ENCODE measurements at places on chromosomes 7 and 10. TPM values are rescaled to one million over a fixed set of nuclear protein-coding genes. Genes with fewer than 3 reads are reported as not detected.

DNA sequence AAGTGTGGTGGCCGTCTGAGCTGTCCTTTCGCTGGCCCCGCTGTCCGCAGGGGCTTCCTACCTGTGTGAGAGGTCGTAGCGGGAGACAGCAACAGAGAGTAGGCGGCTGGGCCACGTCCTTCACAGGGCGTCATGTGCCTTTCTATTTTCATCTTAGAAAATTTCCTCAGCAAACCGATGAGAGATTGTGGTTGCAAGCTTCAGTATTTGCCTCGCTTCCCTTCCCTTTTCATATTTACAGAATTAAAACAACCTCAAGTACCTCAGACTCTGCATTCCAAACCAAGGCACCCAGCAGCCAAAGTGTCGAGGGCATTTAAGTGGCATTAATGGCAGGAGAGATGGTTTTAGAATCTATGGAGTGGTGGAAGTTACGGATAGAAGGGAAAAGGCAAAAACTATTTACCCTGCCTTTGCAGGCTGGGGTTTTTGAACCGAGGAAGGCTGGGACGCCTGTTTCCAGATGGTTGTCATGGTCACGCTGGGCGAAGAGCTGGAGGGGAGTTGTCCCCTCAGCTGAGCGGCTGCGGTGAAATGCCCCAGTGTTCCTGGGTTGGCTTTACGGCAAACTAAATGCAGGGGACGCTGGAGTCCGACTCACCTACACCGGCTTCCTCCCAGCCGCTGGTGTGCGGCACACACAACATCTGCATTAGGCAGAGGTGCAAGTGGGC lies 41.9 kb downstream of the WIPI2 start:
- H3K4me3 ChIP-seq: no peak overlapping the region
- no peaks in the 10 kb centered on the region for H3K27me3 ChIP-seq
- peaks cover 39% of the 10 kb centered on the region for H3K36me3 ChIP-seq
- H3K4me1 ChIP-seq: no peaks in the 10 kb centered on the region
- peak overlapping the region; percentile 50 for H3K27ac ChIP-seq

The IDI2 gene
- not detected for total RNA-seq

The SLC18A3 gene
- not detected for total RNA-seq

DNA sequence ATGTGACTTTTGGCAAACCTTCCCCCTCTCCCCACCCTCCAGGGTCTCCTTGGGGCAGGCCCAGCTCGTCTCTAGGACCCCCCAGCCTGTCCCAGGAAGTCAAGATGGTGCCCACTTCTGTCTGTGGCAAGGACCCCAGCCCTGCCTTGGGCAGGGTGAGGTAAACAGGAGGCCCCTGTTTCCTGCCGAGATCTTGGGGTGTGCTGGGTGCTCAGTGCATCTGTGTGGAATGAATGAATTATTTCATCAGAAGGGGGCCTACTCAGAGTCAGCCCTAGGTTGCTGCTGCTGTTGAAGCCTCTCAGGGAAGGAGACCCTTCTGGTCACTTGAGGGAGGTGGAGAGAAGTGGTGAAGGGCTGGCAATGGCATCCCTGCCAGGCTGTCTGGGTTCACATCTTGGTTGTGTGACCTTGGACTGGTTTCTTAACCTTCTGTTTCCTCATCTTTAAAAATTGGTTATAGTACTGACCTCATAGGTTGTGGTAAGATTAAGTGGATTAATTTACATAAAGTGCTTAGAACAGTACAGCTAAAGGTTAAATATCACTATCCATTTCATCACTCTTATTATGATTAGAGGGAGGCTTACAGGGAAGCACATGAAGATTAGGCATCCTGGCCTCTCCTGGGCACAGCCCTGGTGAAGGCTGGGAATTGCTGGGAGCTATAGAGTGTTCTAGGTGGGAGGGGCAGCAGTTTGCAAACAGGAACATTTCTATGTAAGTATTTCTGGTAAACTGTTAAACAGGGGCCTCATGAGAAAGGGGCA lies 67.7 kb downstream of the ZMIZ1 start:
- no peaks in the 10 kb centered on the region for H3K27me3 ChIP-seq
- no peak for DNase-seq
- peak overlapping the region; percentile 68 for H3K27ac ChIP-seq
- peaks cover 4% of the 10 kb centered on the region for H3K36me3 ChIP-seq
- H3K4me1 ChIP-seq: peaks cover 82% of the 10 kb centered on the region
- no peak overlapping the region for H3K4me3 ChIP-seq

DNA sequence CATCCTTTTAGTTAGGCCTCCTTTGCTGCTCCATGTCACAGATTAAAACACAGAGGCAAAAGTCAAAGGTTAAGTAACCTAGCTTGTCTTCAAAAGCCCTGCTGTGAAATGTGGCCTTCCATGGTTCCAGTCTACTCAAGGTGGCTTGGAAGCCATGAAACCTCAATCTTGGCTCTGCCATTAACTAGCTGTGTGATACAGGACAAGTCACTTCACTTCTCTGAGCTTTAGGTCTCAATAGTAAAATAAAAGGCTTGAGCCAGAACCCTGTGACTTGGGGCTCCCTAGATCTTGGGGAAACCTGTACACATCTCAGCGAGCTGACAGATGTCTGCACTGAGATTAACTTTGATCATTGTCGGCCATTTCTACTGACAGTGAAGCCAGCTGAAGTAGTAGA lies 48.0 kb upstream of the KMT2E start:
- no peak for DNase-seq
- H3K4me3 ChIP-seq: no peak overlapping the region
- H3K27me3 ChIP-seq: no peaks in the 10 kb centered on the region
- H3K27ac ChIP-seq: no peak overlapping the region
- H3K4me1 ChIP-seq: peaks cover 29% of the 10 kb centered on the region
- H3K36me3 ChIP-seq: no peaks in the 10 kb centered on the region

DNA sequence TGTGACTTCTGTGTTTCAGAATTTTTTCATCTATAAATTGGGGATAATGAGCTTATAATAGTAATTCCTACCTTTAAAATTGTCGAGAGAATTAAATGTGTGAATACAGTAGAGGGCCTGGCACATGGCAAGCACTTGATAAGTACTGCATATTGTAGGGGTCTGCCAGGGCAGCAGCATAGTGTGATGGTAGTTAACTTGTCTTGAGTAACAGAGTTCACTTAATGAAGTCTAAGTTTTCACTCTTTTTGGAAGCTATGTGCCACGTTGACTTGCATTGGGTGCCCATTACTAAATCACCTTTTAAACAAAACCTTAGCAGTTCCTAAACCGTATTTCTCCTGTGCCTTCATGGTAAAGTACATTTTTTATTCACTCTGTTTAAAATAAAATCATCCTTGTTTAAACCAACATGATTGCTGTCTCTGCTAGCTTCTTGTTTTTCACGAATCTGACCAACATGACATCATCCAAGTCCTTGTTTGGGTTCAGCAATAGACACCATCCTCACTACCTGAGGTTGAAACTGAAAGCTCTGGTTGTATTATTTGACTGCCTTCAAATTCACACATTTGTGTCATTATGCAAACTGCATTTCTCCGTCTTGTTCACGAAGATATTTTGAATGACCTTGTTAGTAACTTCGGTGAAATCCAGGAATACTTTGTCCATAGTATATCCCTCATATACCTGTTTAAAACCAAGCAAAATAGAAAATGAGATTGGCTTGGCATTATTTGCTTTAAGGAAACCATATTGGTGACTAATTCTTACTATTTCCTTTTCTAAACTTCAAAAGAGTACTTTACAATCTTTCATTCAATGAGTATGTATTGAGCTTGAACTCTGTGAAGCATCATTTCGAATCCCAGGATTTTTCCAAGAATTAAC lies 340.2 kb downstream of the SUGCT start:
- H3K4me1 ChIP-seq: peaks cover 49% of the 10 kb centered on the region
- H3K27me3 ChIP-seq: no peaks in the 10 kb centered on the region
- H3K27ac ChIP-seq: peak overlapping the region; percentile 22
- H3K36me3 ChIP-seq: peaks cover 5% of the 10 kb centered on the region
- H3K4me3 ChIP-seq: no peak overlapping the region
- no peak for DNase-seq
